ENCODE measurements at places on chromosomes 5 and 9.

GRCh38 chr5:18932081-18932480 is 1055.9 kb downstream of the CDH18 start:
- DNase-seq = no peak

DNA sequence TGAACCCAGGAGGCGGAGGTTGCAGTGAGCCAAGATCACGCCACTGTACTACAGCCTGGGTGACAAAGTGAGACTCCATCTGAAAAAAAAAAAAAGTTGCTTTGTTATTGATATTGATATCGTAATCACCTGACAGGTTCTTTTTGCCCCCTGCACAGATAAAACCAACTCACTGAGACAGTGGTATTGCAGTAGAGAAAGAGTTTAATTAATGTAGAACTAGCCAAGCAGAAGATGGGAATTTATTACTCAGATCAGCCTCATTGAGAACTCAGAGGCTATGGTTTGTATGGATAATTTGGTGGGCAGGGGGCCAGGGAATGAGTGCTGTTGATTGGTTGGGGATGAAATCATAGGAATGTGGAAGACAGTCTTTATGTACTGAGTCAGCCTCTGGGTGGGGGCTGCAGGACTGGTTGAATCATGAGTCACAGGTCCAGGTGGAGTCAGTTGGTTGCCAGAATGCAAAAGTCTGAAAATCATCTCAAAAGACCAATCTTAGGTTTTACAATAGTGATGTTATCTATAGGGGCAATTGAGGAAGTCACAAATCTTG is 35.8 kb upstream of the MEGF10 start:
- no peak for DNase-seq

GRCh38 chr9:14987858-14988257 is 77.6 kb upstream of the FREM1 start:
- no peak for DNase-seq

- no peak for DNase-seq
These were observed 107.5 kb downstream of the CDH18 start for GRCh38 chr5:19880458-19880857.

- DNase-seq = no peak
These were observed 314.1 kb upstream of the PTGER4 start for GRCh38 chr5:40365342-40366330.

GRCh38 chr5:77170196-77170890 is 40.1 kb upstream of the PDE8B start:
- no peak for DNase-seq

GRCh38 chr5:178201221-178201926 is 3.0 kb upstream of the HNRNPAB start:
- DNase-seq = no peak

DNA sequence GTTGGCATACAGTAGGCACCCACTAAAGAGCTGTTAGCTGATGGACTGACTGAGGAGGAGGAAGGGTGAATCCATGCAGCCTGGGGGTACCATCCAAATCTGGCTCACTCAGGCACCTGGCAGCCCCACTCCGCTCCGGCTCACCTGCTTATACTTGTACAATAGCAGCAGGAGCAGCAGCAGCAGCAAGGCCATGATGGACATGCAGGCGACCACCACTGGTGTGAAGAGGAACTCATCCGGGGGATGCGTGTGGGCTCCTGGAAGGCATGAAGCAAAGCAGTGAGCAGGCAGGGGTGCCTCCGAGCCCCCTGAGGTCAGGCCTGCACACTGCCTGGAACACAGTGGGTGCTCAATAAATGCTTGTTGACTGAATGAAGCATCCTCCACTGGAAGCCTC is 18.3 kb downstream of the CSF1R start:
- DNase-seq = no peak

- DNase-seq = no peak
These were observed 577.2 kb downstream of the MTRR start for GRCh38 chr5:8446179-8446578.

GRCh38 chr5:135553688-135554462 is 18.1 kb upstream of the NEUROG1 start:
- no peak for DNase-seq

GRCh38 chr9:88835038-88835466 is 156.2 kb upstream of the S1PR3 start:
- DNase-seq = no peak

- no peak for DNase-seq
These were observed at the start of gene RXFP3 for GRCh38 chr5:33936381-33937016. RXFP3 (plus strand) TSS chr5:33936386; CDS start chr5:33936741, 355 bp downstream.

All from activated gamma-delta T cell treated with anti-CD3 and anti-CD28 coated beads, Interleukin-2, amount 50 U/mL, for 16 hours (primary cell).